SK-N-MC (cell line): ENCODE measurements at places on chromosomes 3 and 15.

- no peak for DNase-seq
These were observed 305.0 kb upstream of the SGO1 start for GRCh38 chr3:20490996-20491395.

GRCh38 chr3:84727616-84728015 is 231.2 kb upstream of the CADM2 start:
- DNase-seq, result no peak

GRCh38 chr15:34951993-34952392 is 17.5 kb downstream of the AQR start:
- DNase-seq, result no peak

DNA sequence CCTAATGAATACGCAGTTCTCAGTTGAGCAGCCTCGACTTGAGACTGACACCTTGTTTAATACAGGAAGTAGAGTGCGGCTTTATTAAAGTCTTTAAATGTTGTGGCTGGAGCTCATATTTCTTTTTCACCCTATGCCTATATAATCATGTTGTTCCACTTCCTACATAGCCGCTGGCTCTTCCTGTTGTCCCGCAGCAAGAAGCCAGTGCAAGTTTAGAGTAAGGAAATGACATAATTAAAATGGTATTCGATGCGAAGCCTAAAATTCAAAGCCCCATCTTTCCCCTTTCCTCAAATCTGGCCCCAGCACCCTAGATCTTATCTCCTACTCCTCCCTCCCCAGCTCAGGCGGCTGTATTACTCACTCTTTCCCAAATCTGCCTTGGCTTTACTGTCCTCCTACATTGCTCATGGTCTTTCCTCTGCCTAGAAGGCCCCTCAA is 7.5 kb upstream of the PHLDB2 start:
- peak; percentile 97 for DNase-seq
